Endothelial cell of umbilical vein (primary cell): ENCODE measurements at places on chromosomes 7 and 10. TPM values are rescaled to one million over a fixed set of nuclear protein-coding genes. Genes with fewer than 3 reads are reported as not detected.

DLG5 gene
- 23.1 and 24.9 TPM in 2 replicates for total RNA-seq

PNLIPRP3 gene
- not detected in 2 replicates for total RNA-seq

PRSS37 gene
- not detected in 2 replicates for total RNA-seq

ETV1 gene
- 16.6 and 18.7 TPM in 2 replicates for total RNA-seq

- DNase-seq, result peak; percentile 47
- H3K36me3 ChIP-seq, result no peaks in the 10 kb centered on the region
- H3K27ac ChIP-seq, result no peak overlapping the region
- H3K4me3 ChIP-seq, result no peak overlapping the region
- peaks cover 17% of the 10 kb centered on the region for H3K4me1 ChIP-seq
Measured at GRCh38 chr10:69912589-69912988, 110.9 kb downstream of the COL13A1 start.

DNA sequence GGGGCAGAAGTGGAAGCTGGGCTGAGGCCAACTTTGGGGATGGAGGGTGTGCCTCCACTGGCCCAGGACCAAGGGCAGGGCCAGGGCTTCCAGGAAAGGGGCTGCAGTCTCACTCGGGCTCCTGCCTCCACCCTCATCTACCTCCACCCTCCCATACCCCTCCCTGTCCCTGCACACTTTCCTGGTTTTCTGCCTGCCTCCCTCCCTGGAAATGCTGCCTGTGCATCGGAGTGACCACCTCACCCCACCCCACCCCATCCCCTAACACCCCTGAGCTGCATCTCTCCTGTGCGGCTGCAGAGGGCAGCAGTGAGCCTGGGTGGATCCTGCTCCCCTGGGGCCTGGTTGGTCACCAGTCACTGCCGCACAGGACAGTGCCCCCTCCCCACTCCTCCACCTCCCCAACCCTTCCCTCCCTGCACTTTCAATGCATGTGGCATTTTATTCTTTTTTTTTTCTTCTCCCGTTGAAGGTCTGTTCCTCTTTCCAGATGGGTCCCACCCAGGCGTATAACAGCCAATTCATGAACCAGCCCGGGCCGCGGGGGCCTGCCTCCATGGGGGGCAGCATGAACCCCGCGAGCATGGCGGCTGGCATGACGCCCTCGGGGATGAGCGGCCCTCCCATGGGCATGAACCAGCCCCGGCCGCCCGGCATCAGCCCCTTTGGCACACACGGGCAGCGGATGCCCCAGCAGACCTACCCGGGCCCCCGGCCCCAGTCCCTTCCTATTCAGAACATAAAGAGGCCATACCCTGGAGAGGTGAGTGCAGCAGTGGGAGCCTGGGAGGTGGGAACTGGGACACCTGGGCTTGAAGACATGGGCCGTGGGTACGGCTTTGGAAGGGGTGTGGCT, 54.1 kb upstream of the PPIF start:
- DNase-seq, result no peak
- no peak overlapping the region for H3K4me3 ChIP-seq
- H3K27ac ChIP-seq, result peak overlapping the region; percentile 64
- H3K36me3 ChIP-seq, result no peaks in the 10 kb centered on the region
- H3K27me3 ChIP-seq, result no peaks in the 10 kb centered on the region

DNA sequence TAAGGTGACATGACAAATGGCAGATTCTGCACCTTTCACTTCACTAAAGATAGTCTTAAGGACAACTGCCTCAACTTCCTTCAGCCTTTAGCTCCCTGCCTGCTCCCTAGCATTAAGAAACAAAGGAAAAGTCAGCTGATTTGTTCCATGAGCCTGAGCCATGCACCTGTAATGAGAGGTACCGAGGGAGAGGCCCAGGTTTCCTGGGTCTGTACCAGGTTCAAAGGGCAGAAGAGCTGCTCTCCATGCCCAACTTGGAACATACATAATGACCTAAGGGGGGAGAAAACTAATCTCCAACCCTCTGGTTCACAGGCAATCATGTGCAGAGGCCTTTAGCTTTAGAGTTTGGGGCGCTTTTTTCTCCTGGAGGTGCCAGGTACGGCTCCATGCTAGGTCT, 111.2 kb downstream of the JAZF1 start:
- H3K27me3 ChIP-seq, result no peaks in the 10 kb centered on the region
- H3K4me3 ChIP-seq, result no peak overlapping the region
- no peaks in the 10 kb centered on the region for H3K36me3 ChIP-seq
- no peak for DNase-seq
- no peaks in the 10 kb centered on the region for H3K4me1 ChIP-seq
- no peak overlapping the region for H3K27ac ChIP-seq

GRCh38 chr10:3805791-3806461, 20.9 kb upstream of the KLF6 start:
- peak; percentile 96 for DNase-seq
- no peaks in the 10 kb centered on the region for H3K36me3 ChIP-seq
- H3K27me3 ChIP-seq, result no peaks in the 10 kb centered on the region
- no peak overlapping the region for H3K4me3 ChIP-seq
- H3K27ac ChIP-seq, result peak overlapping the region; percentile 100

DNA sequence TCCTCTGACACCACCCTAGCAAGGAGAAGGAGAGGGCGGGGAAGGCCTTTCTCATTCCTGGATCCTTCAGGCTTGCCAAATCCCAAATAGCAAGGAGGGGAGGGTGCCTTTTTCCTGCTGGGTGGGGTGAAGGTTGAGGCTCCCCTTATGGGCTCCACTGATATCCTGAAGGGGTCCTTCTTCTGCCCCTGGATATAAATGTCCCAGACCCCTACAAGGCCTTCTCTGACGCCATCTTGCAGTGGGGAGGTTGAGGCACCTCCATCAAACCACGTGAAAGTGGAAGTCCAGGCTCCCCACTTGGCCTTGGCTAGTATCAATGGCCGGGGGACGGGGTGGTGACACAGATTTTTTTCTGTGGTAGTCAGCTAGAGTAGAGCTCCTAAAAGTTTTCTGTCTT, 371.3 kb downstream of the GLRX3 start:
- no peak overlapping the region for H3K4me3 ChIP-seq
- H3K36me3 ChIP-seq, result no peaks in the 10 kb centered on the region
- no peaks in the 10 kb centered on the region for H3K4me1 ChIP-seq
- no peak overlapping the region for H3K27ac ChIP-seq
